ENCODE measurements at places on chromosomes 5 and 9.

DNA sequence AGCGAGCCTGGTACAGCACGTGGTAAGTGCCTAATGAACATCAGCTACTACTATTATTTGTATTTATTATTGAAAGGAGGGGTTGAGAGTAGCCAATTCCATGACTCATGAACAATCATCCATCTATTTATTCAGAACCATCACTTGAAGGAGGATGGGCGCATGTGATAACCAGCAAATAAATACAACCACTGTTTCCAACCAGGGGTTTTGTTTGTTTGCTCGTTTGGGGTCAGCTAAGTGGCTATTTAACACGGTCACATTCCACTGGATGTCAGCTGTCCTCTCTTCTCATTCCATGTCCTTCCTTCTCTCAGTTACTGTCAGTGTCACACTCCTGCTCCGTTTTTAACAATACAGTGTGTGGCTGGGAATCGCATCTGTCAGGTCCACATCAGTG, 8.6 kb downstream of the RAPGEF1 start:
- no peak for DNase-seq

DNA sequence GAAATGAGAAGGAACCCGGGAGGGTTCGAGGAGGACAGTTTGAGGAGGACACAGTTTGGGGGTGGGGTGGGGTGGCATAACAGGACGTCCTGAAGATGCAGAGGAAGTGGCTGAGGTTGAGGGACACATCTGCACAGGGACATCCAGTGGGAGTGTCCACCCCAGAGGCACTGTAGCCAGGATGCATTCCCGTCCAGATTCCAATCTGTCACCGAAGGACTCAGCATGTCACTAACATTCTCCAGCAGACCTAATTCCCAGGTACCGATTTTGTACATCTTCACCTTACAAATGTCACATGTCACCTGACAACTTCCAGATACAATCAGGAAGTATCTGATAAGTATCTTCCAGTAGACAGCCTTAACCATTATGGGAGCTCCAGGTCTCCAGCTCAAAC, 42.6 kb downstream of the EPB41L4B start:
- DNase-seq: no peak

- no peak for DNase-seq
These were observed 288.9 kb downstream of the RAB3C start for GRCh38 chr5:58871648-58872242.

DNA sequence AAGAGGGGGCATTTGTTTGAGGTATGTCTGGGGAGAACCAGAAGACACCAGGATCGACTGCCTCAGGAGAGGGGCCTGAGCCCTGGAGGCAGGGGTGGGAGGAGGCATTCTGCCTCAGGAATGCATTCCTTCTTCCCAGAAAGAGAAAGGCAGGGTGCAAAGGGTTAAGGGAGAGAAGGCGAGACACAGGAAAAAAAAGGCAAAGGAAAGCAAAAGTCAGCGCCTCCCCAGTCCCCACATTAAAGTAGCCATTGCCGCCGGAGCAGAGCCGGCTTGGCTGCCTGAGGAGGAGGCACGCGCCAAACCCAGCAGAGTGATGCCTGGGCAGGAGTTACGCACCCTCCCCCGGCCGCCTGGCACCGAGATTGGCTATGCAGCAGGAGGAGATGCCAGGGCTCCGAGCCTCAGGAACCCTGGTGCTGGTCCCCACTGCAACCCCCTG, 123.8 kb upstream of the PHYKPL start:
- no peak for DNase-seq

DNA sequence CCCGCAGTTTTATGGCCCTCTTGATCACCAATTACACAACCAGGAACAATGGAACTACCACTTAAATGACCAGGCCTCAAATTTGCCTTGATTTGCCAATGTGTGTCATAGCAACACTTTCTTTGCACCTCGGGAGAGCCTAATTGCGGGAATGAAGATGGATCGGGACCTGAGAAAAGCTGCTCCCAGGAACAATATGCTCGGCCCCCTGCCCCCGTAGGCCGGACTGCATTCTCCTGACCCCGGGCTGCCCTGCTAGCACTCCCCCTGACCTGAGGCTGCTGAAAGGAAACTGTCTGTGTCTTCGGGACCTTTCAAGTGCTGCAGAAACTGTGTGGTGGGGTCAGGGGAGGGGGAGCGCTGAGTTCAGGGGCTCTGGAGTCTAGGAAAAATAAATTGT, 294.3 kb upstream of the IRX1 start:
- DNase-seq: no peak

GRCh38 chr9:107483666-107484065, 5.9 kb downstream of the KLF4 start:
- no peak for DNase-seq

DNA sequence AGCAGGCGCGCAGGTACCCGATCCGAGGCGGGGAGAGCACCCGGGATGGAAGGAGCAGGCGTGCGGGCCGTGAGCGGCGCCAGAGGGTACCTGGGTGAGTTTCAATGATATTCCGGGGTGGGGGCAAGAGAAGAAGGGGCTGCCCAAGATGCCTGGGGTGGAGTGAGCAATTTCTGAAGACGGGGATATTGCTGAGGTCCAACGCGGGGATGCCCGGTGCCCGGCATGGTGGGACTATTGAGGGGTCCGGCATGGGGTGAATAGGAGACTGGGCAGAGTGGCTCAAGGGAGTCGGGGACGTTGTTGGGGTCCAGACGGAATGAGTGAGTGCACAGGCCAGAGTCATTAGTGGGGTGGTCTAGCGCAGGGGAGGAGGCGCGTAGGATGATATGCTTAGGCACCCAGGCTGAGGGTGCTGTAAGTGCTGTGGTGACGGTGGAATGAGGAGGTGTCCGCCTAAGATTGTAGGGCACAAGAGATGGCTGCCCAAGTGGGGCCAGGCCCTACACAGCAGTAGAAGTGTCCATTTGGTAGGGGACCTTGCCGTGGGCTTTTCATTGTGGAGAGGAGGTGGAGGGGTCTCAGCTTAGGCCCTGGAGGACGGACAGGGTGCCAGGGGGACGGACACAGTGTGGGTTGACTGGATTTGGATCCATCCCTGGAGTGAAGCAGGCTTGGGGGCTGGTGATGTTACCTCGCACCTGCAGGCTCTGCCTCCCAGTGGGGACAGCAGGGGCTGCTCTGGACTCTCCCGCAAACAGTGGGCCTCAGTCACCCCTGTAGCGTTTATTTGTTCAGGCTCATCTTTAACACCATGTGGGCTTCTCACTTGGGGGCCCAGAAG, 719 bp downstream of the MIGA2 start:
- no peak for DNase-seq

DNA sequence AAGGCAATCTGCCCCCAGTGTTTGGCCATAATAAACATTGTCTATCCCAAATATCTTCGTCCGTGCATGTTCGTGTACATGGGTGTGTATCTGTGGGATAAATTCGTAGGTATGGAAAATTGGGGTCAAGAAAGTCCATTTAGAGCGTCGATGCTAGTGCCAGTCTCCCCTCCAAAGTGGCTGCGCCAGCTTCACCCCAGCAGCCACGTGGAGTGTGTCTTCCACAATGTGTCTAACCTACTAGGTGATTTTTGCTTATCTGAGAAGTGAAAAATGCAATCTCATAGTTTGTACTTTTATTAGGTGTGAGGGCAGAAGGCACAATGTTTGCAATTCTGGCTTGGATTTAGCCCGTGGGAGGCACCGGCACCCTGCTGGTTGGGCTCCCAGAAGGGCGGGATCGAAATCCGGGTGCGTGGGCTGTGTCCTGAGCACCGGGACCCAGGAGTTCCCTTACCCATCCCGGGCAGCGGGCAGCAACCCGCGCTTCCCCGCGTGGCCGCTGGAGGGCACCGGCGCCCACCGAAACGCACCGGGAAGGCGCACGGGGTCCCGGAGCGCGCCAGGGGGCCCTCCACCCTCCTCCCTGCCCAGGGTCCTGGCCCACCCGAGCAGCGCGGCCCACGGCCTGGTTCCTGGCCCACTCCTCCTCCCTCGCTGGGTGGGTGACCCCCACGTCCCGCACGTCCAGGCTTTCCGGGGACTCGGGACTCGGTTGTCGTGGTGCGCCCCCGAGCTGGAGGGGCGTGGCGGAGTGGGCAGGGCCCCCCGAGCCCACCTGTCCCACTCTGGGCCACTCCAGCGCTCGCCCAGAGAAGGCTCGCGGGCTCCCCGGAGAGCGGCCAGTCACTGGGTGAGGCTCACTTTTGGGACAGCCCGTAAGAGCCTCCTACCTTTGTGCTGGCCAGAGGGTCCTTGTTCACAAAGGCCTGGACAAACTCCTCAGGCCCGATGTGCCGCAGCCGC, 55.4 kb upstream of the RNF130 start:
- DNase-seq: no peak

GRCh38 chr5:133225671-133226152, 173.9 kb downstream of the HSPA4 start:
- DNase-seq: no peak

DNA sequence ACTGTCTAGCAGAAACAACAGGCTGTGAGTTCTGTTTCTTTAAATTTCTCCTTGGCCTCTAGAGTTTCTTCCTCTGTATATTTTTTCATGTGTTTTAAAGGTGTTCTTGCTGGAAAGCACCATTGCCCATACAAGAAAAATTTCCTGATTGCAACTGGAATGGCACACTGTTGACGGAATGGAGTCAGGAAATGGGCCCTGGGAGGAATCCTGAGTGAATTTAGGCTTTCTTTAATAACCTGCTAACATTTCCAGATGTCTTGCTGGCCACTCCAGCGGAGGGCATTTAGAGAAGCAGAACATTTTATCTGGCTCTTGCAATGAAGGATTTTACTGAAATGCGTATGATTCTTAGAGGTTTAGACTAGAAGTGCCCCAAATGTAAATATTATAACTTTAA, 736.3 kb downstream of the TAF11L14 start:
- no peak for DNase-seq

GRCh38 chr5:171272996-171273970, 35.8 kb upstream of the TLX3 start:
- DNase-seq: no peak

DNA sequence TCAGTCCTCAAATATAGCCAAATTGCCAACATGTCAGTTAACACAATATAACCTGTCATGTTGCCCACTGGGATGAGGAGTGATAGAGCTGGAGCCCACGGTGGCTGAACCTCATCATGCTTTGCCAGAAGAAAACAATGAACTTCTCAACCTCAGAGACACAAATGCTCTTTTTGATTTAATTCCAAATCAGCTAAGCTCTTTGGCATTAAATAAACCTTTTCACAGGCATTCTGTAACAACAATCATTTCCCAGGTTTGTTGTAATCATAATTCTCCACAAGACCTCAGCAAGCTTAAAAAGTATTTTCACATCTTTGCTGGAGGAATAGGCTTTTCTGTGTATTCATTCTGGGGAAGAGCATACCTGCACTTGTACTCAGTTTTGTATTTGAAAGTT, 830.9 kb downstream of the MAT2B start:
- DNase-seq: no peak

DNA sequence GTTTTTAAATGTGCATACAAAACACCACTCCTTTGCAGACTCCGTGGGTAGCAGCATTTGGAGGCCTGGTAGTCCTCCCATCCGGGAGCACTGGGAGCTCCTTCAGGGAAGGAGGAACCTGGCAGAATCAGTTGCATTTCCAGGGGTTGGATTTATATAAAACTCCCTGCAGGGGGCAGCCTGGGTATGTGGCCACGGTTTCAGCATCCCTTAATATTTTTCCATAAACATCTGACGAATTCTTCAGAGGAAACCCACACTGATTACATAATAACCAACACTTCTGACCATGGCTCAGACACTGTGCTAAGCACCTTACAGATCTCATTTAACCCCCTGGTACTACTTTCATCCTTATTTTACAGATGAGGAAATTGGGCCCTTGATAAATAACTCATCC, 6.1 kb upstream of the AFAP1L1 start:
- DNase-seq: no peak

- peak; percentile 33 for DNase-seq
These were observed 885 bp upstream of the MLLT3 start for GRCh38 chr9:20623021-20623747.

DNA sequence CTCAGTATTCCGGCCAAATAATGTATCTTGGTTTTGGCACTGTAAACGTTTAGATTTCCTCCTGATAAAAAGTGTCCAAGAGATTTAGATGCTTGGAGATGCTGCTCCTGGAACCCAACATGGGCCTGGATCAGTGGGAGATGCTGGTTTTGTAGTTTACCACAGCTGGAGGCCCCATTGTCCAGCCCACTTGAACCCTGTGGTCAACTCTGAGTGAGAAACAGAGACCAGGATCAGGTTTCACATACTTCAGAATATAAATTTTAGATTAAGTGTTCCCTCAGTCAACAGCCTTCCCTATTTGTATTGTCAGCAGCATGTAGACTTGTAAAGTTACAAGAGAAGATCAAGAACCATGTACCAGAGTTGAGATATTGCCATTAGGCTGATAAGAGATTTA, 144.7 kb upstream of the C9orf72 start:
- DNase-seq: no peak

GRCh38 chr9:100466829-100467221, 6.1 kb upstream of the TMEFF1 start:
- DNase-seq: no peak

GRCh38 chr5:87300176-87300575, 32.5 kb downstream of the RASA1 start:
- DNase-seq: no peak

DNA sequence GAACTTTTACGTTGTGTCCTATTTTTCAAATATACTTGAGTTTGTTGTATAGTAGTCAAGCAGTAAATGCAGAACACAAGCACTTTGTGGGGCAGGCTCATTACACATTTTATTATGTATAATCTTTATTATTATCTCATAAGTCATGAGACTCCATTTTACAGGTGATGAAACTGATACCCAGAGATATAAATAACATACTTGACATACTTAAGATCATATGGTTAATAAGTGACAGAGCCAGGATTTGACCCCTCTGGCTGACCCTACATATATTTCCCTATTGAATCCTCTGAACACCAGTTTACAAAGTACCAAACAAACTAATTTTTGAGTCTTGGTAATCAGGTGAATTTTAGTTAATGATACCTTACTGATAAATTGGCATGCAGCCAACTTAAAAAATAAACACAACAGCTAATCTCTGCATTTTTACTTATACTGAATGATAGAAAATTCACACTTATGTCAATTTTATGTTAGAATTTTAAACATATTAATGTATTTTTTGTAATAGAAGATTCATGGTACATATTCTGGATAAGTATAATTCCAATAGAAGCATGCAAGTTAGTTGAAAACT, 305.0 kb upstream of the MEF2C start:
- no peak for DNase-seq

DNA sequence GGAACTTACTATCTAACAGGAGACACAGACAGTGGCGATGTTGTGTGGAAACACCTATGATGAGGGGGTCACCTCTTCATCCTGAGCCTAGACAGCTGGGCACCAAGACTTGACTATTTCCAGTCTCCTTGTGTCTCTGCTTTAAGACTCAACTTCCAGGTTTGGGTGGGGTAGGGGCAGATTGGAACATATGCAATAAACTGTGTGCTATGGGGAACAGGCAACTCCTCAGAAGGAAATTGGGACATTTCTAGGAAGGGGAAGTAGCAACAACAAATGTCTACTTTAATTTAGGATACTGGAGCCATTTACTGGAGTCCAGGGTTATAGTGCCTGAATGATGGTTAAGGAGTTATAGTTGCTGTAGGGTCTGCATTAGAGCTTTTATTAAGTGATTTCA, 57.3 kb downstream of the FGF18 start:
- DNase-seq: no peak

- no peak for DNase-seq
These were observed 72.6 kb upstream of the DMAC1 start for GRCh38 chr9:7871977-7872730.

GRCh38 chr5:106080535-106080934, 1590.2 kb downstream of the EFNA5 start:
- DNase-seq: no peak

GRCh38 chr9:120642129-120642770, 62.3 kb upstream of the CDK5RAP2 start:
- DNase-seq: no peak

- DNase-seq: peak; percentile 25
These were observed 653 bp upstream of the HNRNPH1 start for GRCh38 chr5:179623906-179624741.
